A549 (cell line): ENCODE measurements at places on chromosomes 13 and 19.

- DNase-seq: no peak
Observed at GRCh38 chr19:5349041-5349440, 8.4 kb upstream of the PTPRS start.

- no peak for DNase-seq
Observed at GRCh38 chr19:42270346-42271044, 1.4 kb downstream of the CIC start.

- peak; percentile 82 for DNase-seq
Observed at GRCh38 chr19:43809762-43810696, 7.8 kb upstream of the LYPD5 start.

- peak; percentile 52 for DNase-seq
Observed at GRCh38 chr19:18865973-18866799, 29.8 kb downstream of the CERS1 start.

DNA sequence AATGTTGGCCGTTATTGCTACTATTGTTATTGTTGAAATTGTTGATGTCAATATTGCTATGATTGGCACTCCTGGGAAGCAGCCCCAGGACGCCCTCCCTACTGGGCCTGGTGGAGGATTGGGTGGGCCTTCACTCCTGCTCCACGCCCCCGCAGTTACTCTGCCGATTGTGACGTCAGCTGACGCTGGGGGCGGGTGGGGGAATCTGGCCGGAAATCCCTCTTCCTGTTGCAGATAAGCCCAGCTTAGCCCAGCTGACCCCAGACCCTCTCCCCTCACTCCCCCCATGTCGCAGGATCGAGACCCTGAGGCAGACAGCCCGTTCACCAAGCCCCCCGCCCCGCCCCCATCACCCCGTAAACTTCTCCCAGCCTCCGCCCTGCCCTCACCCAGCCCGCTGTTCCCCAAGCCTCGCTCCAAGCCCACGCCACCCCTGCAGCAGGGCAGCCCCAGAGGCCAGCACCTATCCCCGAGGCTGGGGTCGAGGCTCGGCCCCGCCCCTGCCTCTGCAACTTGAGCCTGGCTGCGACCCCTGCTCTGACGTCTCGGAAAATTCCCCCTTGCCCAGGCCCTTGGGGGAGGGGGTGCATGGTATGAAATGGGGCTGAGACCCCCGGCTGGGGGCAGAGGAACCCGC, at the start of gene ETV2:
Gene ETV2 (plus strand): TSS at position 231 of the 637 bp plus-strand sequence. CDS start 716 bp downstream, outside the sequence.
- DNase-seq: no peak

DNA sequence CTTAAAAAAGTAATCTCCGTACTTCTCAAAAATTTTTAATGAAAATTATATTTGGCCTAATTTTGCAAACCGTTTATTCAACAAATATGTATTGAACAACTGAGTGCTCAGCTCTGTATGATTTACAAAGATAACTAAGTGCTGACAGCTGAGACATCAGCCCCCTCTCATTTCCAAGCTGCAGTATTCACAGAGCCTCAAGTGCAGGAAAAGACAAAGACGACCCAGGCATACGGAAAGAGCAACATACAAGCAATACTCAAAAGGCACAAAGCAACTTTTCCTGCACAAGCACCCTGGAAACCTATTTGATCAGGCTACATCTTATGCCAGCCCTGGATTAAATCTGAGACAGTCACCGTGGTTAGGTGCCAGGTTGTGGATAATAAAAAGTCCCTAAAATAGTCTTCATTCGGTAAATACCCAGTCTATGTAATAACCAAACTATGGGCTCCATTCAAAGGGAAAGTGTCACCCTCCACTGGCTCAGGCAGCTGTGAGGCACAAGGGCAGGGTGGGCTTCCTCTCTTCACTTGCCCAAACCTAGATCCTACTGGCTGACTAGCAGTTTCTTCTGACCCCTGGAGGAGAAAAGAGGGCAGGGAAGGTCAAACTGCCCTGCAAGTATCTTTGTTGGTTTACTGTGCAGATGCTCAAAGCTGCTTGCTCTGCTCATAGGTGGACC, 65.5 kb downstream of the TBC1D4 start:
- DNase-seq: no peak

DNA sequence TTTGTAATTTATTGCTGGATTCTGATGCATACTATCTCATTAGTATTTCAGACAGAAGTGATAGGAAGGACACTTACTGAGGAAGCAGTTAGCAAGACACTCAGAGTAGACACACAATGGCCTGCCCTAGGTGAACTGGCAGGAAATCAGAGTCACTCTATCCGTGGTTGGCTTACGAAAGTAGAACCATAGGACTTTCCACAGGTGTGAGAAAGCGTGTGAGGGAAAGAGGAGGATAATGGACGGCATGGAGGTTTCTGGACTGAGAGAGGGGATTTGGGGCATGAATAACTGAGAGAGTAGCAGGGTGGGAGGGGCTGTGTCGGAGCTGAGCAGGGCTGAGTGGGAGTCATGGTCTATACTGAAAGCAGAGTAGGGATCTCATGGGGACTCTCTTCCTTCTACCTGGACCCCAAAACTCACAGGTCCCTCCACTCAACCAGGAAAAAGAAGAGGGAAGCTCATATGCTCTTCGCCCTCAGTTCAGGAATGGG, 18.7 kb upstream of the EID2 start:
- no peak for DNase-seq

DNA sequence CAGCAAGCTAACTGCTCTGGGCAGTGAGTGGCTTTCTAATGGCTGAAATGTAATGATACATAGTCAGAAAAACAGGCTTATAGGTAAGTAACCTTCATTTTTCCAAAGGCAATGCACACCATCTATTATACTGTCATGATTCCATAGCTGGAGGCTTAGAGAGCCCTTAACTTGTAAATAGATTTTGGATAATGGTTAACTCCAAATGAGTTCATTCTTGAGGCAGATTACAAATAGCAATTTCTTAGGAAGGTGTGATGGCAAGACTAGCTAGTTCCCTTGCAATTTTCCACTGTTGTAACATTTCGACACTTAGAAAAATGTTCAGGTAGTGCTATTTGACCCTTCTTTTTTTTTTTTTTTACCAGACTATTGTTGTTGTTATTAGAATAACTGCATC, 789.8 kb upstream of the PCDH9 start:
- DNase-seq: no peak
